Activated naive CD4-positive, alpha-beta T cell (primary cell): ENCODE measurements at places on chromosomes 3 and 15.

DNA sequence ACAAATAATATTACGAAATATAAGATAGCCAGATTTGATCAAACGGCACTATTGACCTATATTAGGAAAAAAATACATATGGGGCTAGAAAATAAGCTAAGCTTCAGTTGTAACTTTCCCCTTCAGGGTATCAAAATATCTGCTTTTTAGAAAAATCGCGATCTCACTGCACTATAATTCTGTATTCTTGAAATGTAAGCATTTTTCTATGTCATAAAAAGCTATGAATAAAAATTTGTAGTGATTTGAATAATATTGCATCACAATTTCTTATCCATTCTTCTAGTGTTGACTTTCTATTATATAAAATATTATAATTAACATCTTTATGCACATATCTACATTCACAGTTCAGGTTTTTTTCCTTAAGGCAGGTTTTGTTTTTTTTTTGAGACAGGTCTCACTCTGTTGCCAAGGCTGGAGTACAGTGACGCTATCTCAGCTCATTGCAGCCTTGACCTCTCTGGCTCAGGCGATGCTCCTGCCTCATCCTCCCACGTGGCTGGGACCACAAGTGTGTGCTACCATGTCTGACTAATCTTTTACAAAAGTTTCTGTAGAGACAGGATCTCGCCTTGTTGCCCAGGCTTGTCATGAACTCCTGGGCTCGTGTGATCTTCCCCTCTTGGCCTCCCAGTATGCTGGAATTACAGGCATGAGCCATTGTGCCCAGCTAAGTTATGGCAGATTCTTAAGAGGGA, 21.6 kb downstream of the EMC4 start:
- no peak for DNase-seq

GRCh38 chr15:73357999-73358665, 10.6 kb downstream of the HCN4 start:
- DNase-seq, result no peak

GRCh38 chr15:73800662-73801345, 47.7 kb upstream of the INSYN1 start:
- DNase-seq, result no peak

- no peak for DNase-seq
Measured at GRCh38 chr15:91264651-91265351, 164.7 kb downstream of the SV2B start.

GRCh38 chr15:79394231-79394630, 37.9 kb upstream of the MINAR1 start:
- DNase-seq, result no peak

DNA sequence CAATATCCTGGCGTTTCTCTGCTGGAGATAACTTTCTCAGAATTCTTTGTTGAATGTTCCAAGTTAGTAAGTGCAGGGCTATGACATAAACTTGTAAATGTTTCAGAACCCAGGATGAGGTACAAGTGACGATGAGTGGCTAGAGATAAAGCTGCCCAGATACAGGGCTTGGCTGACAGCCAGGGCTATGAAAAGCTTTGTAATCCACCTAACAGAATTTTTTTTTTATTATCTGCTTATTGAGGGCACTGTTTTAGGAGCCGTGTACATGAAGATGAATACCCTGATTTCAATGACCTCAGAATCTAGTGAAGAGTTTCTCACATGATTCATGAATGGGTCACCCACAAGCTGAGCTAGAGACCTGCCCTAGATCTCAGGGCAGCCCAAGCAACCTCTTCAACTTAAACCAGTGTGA, 431.4 kb downstream of the DIPK2A start:
- DNase-seq, result no peak

DNA sequence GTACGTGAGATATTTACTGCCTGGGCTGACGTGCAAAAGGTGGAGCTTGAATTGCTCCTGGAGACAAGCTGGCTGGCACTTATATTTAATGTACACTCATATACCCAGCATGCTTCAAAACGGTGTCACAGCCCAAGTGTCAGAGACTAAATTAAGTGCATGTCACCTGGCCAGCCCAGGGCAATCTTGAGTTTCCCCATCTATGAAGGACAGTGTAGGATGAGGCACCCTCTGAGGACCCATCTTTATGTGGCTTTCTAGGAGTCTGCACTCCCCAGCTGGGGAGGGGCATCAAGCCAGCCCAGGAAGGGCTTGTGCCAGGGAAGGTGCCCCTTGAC, 5.3 kb downstream of the LRRC15 start:
- DNase-seq, result no peak

GRCh38 chr15:32974691-32975090, 219.8 kb downstream of the FMN1 start:
- DNase-seq, result no peak

GRCh38 chr3:145942052-145942451, 218.9 kb downstream of the PLOD2 start:
- DNase-seq, result no peak

GRCh38 chr3:176920766-176921160, 276.5 kb downstream of the TBL1XR1 start:
- DNase-seq, result no peak

GRCh38 chr3:144948711-144949110, 977.1 kb downstream of the DIPK2A start:
- DNase-seq, result no peak

DNA sequence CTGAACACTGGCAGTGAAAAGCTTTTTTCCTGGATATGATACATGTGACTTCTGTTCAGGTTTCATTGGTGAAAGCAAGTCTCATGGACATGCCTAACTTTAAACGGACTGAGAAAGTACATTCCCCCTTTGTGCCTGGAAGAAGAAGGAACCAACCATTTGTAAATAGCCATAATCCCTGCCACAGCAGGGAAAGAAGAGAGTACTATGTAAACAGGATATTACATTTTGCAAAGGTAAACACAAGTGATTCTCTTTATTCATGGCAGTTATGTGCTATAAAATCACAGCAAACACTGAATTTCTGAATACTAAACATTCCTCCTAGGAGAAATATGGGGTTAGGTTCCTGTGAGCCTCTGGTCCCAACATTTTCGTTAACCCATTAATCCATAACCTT, 46.8 kb downstream of the PRICKLE2 start:
- DNase-seq, result no peak

- no peak for DNase-seq
Measured at GRCh38 chr15:51260202-51260601, 78.2 kb downstream of the CYP19A1 start.

GRCh38 chr3:159499031-159499793, 489.4 kb upstream of the IL12A start:
- DNase-seq, result no peak

DNA sequence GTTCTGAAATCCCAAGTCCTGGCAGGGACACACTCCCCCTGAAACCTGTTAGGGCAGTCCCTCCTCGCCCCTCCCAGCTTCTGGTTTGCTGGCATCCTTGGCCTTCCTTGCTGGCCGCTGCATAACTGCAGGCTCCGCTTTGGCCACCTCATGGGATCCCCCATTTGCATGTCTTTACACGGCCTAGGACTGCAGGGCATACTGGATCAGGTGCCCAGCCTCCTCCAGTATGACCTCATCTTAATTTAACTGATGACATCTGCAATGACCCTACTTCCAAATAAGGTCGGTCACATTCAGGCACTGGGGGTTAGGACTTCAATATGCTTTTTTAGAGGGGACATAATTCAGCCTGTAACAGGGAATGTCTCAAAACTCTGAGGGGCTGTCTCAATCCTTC, 173.3 kb downstream of the RAB11A start:
- no peak for DNase-seq

DNA sequence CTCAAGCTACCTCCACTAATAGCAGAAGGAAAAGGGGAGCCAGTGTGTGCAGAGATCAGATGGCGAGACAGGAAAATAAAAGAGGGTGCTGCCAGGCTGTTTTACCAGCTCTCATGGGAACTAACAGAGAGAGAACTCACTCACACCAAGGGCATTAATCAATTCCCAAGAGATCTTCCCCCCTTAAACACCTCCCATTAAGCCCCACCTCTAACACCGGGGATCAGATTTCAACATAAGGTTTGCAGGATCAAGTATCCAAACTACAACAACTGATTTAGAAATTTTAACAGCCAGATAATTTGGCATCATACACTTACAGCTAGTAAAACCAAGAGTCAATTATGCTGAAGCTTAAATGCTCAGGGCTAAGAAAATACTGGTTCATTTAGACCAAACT, 18.9 kb downstream of the CD200 start:
- no peak for DNase-seq

DNA sequence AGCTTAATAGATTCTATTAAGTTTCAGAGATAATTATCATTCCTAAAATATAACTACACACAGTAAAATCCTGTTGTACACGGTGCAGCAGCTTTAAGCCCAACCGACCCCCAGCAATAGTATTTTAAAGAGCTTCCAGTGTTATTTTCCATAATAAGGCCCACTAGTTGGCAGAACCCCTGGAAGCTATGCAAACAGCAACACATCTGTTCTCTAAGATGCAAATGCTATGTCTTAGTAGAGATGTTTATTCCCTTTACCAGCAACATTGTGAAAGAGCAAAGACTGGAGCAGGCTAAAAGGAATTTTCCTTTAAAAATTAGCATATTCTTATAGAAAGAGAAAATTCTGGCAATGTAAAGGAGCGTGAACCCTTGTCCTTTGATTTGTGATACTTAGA, 819.7 kb upstream of the ALCAM start:
- no peak for DNase-seq

GRCh38 chr3:101325393-101326134, 5.2 kb upstream of the IMPG2 start:
- DNase-seq, result no peak

DNA sequence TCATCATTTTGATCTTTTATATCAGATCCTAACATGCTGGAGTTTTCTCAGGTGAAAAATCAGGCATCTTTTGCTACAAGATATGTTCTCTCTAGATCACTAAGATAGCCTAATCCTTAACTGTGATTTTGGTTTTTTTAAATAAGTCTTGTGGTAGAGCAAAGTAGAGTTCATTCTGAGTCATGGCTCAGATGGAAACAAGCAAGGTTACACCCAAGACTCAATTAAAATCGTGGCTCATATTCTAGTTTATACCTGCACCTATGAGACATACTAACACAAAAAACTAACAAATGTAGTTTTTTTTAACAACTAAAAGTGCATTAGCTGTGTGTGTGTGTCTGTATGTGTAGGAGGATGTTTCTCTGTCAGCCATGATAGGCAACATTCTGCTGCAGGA, 428.2 kb downstream of the NLGN1 start:
- DNase-seq, result no peak

GRCh38 chr3:186277268-186277909, 84.6 kb downstream of the DGKG start:
- DNase-seq, result no peak

GRCh38 chr3:149145974-149146373, 16.5 kb downstream of the HPS3 start:
- no peak for DNase-seq

DNA sequence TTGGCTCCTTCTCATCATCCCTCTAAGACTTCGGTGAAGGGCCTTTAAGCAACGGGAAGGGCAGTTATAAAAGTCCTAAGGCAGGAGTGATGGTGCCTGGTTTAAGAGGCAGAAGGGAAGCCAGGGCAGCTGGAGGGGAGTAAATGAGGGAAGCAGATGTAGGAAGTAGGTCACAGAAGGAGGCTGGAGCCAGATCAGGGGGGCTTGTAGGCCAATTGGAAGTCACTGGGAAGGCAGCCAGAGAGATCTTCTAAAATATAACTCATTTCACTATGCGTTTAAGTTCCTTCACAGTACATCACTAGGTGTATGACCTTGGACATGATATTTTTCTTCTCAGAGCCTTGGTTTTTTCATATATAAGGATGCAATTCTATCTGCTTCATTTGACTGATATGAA, 94.7 kb downstream of the MYH15 start:
- no peak for DNase-seq

DNA sequence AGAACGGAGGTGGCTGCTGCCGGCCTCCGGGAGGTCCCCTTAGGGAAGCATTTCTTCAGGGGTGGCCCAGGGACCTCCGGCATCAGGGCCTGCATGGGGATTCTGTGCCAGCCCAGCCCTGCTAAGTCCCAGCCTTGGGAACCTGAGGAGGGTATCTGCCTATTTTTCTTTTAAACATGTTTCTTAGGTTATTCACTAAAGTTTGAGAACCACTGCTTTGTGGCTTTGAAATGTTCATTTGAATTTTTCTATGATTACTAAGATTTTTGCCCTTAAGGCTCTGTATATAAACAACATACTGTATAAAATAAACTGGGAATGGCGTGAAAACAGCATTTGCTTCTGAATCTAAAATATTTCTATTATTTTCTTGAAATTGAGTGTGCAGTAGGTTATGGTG, 24.4 kb downstream of the FAN1 start:
- DNase-seq, result no peak

GRCh38 chr3:42691816-42692666, 6.7 kb downstream of the KLHL40 start:
- DNase-seq, result no peak

DNA sequence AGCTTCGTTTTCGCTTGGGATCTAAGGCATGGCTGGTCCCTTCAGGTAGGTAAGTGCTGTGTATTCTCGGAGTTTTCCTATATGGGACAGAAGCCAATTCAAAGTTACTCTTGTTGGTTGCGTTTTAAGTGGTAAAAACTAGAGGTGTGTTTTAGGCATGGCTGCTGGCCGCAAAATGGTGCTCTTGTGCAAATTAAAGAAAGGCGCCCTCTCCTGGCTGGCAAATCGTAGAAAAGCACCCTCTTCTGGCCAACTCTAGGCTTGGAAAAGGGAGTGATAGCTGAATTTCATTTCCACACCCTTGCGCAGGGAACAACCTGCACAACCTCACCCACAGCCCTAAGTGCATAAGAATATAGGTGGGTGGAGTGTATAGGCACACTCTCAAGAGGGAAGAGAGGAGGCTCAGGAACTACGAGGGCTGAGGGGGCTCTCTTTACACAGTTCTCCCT, 23.5 kb downstream of the DRD3 start:
- DNase-seq, result no peak

GRCh38 chr3:186268616-186269448, 93.2 kb downstream of the DGKG start:
- DNase-seq, result no peak

DNA sequence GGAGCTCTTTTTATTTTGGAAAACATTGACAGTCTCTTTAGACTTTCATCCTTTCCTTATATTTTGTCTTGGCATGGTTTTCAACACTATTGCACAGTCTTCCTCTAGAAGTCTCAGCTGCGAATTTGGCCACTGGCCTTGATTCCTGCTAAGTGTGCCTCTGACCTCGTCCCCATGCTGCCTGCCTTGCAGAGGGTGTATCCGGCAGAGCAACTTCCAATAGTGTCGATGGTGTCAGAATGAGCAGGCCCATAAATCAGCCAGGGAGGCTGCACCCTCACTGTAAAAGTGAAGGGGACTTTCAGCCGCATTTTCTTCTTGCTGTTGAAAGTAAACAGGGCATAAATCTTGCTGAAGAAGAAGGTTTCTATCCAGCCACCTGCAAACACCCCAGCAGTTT, 336.7 kb upstream of the TRIM42 start:
- no peak for DNase-seq

GRCh38 chr3:87828046-87828445, 230.8 kb downstream of the CGGBP1 start:
- DNase-seq, result no peak
